ENCODE measurements at places on chromosomes 12 and 14.
A peak's percentile ranks its signal among the peaks of the same experiment; 100 is the strongest.

- DNase-seq = no peak
Observed at GRCh38 chr12:105555556-105556295, 225.2 kb downstream of the C12orf75 start.

- DNase-seq = no peak
Observed at GRCh38 chr12:33614630-33615029, 175.0 kb upstream of the SYT10 start.

- DNase-seq = peak; percentile 8
Observed at GRCh38 chr14:21068521-21069387, 1.4 kb upstream of the ARHGEF40 start.

GRCh38 chr14:68511129-68512047, 281.5 kb downstream of the ZFP36L1 start:
- DNase-seq = no peak

DNA sequence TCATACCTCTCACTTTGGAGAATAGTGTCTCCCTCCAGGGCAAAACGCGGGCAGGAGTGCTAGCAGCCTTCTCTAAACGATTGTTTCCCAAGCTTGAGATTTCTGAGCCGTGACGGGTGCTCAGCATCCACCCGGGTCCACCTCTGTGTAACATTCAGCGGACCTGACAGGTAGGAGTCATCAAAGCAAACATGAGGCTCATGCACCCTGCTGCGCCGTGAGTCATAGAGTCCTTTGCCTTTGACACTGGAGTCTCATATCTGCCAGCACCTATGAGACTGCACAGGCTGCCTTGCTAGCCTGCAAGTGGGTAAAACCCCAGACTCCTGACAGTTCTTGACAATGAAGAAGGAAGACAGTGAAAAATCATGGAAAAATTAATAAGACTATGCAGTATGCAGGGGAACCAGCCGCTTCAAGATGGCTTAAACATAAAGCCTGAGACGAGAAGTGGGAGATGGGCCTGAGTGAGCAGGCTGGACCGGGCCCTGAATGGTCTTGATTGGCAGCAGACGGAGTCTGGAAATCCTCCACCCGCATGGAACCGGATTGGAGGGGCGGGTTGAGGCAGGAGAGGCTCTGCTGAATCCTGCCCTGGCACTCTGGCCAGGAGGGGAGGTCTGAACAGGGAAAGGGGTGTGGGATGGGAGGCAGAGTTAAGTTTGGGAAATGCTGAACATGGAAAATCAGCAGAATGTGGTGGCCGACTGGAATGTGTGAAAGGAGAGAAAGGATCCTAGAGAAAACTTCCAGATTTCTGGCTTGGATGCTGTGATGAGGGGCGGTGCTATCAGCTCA, 54.2 kb downstream of the LGMN start:
- DNase-seq = no peak

DNA sequence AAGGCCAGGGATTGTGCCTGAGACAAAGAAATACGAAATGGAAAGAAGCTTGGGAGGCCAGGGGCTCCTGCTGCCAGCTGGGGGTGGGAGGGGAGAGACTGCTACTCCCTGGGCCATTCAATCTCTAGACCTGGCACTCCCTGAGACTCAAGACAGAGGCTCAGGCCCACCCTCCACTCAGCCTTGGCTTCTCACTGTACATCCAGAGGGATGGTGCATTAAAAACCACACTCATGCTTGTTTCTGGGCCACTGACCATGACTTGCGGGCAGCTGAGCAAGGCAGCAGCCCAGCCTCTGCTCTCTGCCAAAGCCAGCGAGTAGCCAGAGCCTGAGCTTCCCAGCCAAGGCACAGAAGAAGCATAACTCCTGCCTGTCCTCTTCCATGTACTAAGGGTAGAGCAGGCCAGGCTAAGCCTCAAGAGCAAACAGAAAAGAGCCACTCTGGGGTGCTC, 41.5 kb downstream of the PITPNM2 start:
- DNase-seq = no peak

DNA sequence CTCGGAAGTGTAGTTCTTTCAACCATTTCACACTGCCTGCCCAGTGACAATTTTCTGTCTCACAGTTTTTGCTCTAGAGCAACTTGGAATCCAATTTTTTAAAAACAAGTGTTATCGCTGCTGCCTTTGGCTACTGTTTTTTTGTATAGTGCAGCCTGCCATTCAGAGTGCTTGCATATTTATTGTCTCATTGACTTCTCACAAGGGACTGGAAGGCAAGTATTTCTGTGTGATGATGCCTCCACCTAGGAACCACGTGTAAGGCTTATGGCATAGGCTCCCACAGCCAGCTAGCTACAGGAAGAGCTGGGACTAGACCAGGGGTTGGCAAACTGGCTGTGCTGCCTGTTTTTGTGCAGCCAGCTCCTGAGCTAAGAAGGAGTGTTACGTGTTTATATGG, 903 bp downstream of the PARPBP start:
- DNase-seq = no peak

DNA sequence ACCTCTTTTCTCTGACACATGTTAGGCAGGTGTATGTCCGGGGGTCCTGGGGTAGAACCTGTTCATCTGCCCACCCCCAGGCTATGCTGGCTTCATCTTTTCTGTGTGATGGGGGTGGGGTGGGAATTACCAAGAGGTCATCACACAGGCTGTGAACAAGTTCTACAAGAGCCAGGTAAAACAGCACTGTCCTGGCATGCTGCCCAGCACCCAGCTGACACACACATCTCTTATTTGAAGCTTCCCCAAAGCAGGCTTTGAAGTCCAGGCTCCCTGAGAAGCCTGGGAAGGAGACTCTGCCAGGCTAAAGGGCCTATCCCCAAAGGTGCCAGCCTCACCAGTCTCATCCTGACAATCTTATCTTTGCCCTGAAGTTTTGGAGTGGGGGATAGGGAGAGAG, 141.1 kb downstream of the ALG10 start:
- DNase-seq = no peak

- no peak for DNase-seq
Observed at GRCh38 chr14:27389402-27389801, 791.6 kb upstream of the NOVA1 start.

- DNase-seq = peak; percentile 50
Observed at GRCh38 chr14:77208291-77208978, 26.8 kb downstream of the TMEM63C start.

DNA sequence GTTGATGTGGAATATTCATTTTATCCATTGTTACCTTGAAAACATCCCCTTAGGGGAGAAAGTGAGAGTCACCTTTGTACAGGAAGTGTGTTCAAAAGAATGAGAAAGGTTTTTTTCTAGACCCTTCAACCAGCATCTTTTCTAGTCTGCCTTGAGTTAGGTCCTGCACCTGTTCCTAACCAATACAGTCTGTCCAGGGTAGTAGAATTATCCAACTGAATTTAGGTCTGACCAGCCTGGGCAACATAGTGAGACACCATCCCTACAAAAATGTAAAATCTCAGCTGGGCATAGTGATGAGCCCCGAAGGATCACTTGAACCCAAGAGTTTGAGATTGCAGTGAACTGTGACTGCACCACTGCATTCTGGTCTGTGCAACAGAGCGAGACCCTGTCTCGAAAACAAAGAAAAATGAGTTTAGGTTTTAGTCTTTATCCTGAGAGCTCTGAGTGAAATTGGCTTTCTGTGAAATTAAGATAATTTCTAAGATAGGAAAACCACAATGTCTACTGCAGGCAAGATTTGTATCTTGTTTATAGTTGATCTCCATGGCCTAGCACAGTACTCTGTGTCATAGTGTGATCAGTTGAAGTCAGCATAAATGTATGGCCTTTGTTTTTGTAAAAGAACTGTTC, 25.2 kb downstream of the ARHGAP5 start:
- no peak for DNase-seq

- DNase-seq = no peak
Observed at GRCh38 chr12:1201030-1201429, 210.0 kb downstream of the ERC1 start.

DNA sequence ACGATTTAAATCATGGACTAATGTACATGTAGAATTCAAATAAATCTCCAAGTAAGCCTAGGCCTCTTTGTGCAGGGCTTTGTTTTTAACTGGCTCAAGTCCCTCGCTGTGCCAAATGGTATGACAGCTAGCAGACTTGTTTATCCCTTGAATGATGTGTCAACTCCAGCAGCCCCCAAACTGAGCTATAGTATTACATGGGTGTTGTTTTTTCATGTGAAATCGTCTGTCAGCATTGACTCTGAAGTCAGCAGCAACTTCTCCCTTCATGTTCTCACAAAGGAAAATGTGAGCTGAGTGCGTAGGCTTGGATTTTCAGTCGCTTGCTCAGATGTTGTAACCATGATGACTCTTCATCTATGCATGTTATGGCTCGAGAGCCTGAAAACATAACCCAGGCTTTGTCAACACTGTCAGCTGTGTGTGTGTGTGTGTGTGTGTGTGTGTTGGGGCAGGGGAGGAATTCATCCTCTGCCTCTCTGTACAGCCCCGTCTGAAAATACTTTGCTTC, 73.3 kb downstream of the PTHLH start:
- no peak for DNase-seq

- DNase-seq = no peak
Observed at GRCh38 chr14:51938137-51938536, 51.2 kb upstream of the RTRAF start.

DNA sequence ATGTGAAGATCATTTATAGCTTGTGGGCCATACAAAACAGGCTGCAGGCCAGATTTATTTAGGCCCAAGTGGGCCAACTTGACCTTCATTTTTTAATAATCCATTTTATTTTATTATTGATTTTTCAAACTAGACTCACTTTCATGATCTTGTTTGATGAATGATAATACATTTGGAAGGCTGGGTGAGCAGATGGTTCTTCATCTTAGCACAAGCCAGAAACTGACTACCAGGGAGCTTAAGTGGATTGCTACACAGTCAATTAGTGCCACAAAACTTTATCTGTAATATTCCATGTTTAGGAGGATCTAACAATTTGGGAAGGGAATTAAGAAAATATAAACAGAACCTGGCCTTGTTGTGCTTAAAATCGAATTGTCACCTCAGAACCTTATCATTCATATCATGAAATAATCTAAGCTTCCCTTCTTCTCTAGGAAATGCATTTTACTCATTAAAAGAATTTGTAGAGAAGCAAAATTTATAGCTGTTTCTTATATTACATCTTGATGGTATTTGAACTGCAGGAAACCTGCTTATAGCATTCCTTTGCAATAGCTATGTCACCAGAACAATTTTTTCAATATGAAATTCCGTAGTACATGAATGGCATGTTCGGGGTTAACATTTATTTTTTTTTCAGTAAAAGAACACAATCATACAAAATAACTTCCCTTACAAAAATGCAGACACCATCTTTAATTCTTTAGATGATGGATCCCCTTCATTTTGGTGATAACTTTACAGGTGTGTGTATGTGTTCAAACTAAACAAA, 62.0 kb upstream of the CSRP2 start:
- DNase-seq = no peak

GRCh38 chr12:14424545-14424944, 59.1 kb downstream of the ATF7IP start:
- DNase-seq = no peak

GRCh38 chr12:45125997-45126396, 75.1 kb upstream of the DBX2 start:
- DNase-seq = no peak

GRCh38 chr12:132474237-132474741, 15.7 kb upstream of the FBRSL1 start:
- no peak for DNase-seq
